Kidney (tissue), 22 donors: ENCODE measurements at places on chromosomes 6 and 20. TPM values are rescaled to one million over a fixed set of nuclear protein-coding genes. Genes with fewer than 3 reads are reported as not detected.

GRCh38 chr6:13711324-13711732 is 307 bp downstream of the RANBP9 start:
- peaks cover 10% of the 10 kb centered on the region for H3K4me1 ChIP-seq
- H3K36me3 ChIP-seq, result no peaks in the 10 kb centered on the region
- H3K4me3 ChIP-seq, result no peak overlapping the region
- peak overlapping the region; percentile 83 for H3K27ac ChIP-seq

DNA sequence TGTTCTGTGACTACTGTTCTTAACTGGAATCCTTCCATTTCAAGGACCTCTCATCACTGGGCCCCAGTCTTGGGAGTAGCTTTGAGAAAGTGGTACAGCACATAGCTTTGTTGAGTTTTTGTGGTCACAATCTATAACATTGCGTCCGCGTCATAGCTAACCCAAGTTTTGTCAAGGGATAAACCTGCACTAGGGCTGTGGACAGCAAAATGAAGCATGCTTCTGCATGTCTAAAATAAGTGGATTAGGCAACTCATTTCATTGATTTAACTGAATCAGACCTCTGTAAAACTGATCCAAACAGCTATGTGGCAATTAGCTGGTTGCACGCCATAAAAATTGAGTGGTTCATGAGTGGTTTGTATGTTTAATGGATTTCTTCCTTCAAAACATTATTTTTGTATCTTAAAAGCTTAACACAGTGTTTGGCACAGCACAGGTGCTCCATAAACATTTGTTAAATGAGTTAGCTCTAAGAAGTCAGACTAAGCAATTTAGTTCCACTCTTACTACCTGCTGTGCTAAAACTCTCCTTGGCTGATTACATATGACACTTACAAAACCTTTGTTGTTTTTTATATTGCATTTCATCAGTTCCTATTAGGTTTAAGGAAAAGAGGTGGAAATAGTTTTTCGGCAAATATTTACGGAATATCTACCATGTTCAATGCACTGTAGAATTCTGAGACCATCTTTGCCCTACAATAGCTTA is 160.3 kb upstream of the ATXN1 start:
- H3K4me3 ChIP-seq, result no peak overlapping the region
- no peaks in the 10 kb centered on the region for H3K27me3 ChIP-seq
- DNase-seq, result no peak
- H3K27ac ChIP-seq, result no peak overlapping the region
- no peaks in the 10 kb centered on the region for H3K36me3 ChIP-seq

- no peak overlapping the region for H3K27ac ChIP-seq
- no peak for DNase-seq
- no peak overlapping the region for H3K4me3 ChIP-seq
- H3K4me1 ChIP-seq, result no peaks in the 10 kb centered on the region
- no peaks in the 10 kb centered on the region for H3K27me3 ChIP-seq
- no peaks in the 10 kb centered on the region for H3K36me3 ChIP-seq
These were observed 66.7 kb upstream of the SLC22A16 start for GRCh38 chr6:110543106-110543505.

- H3K36me3 ChIP-seq, result no peaks in the 10 kb centered on the region
- no peak for DNase-seq
- no peak overlapping the region for H3K27ac ChIP-seq
These were observed 38.2 kb downstream of the CAP2 start for GRCh38 chr6:17431581-17431980.

OPRL1 gene
- total RNA-seq, result 1.2 TPM

FANCE gene
- total RNA-seq, result 2.7 TPM
